ENCODE measurements at places on chromosomes 1 and 21.

- no peak for DNase-seq
Observed at GRCh38 chr1:10489291-10490055, 14.7 kb downstream of the PEX14 start.

DNA sequence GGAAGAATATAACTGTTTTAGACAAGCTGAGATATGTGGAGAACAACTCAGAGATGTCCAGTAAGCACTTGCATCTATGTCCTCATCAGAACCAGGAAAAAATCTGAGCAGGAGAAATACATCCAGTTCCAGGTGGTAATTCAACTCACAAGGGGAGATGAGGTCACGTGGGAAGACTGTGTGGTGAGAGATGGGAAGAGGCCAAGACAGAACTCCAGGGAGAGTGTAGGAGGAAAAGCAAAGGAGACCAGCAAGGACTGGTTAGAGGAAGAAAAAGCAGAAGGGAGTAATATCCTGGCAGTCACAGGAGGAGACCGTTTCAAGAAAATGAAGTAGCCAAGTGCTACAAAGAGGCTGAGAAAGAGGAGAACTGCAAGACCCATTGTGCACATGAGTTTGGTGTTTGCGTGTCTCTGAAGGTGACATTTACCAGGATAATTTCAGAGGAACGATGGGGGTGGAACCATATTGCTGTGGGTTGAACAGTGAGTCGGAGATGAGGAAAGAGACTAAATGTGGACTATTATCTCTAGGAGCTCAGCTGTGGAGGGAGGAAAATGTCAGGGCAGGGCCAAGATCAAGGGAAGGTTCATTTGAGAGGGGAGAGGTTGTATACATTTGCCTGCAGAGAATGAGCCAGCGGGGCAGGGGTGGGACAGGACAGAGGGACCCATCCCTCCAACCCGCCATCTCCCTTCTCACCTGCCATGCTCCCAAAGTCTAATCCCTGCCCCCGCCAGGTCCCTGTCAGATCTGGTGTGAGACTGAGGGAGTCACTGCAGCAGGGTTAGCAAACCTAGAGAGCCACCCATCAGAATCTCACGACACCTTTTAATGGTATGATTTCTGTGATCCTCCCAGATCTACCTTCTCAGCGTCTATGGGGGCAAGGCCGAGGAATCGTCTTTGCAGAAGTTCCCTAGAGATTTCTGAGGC, 24.9 kb downstream of the SUSD4 start:
- no peak for DNase-seq

GRCh38 chr21:37618081-37618480, 251.5 kb downstream of the DYRK1A start:
- no peak for DNase-seq

DNA sequence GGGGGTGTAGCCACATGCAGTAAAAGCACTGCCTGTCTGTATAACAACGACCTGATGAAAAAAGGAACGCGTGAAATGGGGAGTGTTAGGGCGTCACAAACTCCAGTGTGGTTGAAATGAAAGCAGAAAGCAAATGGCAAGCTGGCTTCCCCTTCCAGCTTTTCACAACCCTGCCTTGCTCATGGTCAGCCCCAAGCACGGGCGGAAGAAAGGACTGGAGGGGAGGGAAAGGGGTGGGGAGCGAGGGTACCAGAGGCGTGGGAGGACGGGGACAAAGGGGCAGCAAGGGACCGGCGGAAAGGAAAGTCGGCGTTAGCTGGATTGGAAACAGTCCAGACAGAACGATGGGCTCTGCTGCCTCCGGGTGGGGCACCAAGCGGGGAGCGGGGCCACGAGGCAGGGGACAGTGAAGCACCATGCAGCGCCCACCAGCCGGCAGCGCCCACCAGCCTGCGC, 9.6 kb downstream of the VPS26C start:
- DNase-seq, result peak; percentile 86

DNA sequence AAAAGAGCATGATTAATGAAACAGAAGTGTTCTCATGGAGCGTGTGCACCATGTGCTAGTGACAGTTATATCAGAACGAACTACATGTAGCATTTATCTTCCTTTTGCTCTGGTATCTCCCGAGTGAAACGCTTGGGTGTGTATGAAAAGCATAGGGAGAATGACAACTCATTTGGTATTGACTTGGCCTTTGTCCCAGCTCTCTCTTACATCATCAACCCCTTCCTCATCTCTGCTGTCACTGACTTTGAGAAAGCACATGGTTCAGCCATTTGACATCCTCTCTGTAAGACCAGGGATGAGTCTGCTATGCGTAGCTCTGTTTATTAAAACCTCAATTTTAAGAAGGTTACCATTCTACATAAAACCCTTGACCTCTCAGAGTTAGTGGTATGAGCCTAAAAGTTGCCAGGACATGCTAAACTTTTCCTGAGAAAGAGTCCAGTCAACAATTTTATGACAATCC, 201.0 kb downstream of the NRIP1 start:
- no peak for DNase-seq

DNA sequence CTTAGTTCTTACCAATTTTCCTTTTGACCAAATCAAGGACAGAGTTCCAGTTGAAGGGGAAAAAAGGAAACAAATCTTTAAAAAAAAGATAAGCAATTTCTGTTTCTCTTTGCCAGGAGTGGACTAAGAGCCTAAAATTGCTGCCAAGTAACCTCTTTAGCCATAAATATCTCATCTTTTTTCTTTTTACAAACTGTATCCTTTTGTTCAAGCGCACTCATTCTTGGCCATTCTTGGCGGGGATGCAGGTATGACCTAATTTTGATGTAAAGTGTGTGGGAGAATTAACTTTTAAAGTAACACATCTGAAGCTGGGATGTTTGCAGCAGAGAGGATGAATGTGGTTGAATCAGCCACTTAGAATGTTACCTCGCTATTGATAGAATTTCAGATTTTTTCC, 13.4 kb upstream of the KIF1B start:
- DNase-seq, result no peak

DNA sequence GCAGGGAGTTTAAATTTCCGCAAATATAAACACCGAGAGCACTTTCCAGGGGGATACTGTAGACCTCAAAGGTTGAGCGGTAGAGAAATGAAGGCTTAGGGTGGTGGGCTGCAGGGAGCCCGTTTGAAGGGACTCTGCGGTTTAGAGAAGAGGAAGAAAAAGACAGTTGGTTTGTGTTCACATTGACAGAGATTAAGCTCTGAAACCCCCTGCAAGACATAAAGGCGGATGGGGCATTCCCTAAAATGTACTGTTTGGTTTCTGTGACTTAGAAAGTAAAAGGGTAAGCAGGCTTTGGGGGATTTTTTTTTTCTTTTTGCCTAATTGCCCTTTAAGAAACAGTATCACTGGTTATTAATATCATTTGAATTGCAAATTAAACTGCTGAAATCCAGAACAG, 1.3 kb downstream of the KAZN start:
- DNase-seq, result no peak

DNA sequence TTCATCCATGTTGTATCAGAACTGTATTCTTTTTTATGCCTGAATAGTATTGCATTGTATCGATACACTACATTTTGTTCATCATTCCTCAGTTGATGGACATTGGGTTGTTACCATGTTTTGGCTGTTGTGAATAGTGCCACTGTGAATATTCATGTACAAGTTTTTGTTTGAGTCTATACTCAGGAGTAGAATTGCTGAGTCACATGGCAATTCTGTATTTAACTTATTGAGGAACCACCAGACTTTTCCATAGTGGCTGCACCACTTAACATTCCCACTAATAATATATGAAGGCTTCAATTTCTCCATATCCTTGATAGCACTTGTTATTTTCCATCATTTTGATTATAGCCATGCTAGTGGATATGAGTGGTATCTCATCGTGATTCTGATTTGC, 56.2 kb downstream of the ALG6 start:
- no peak for DNase-seq

GRCh38 chr1:48175116-48175515, 47.4 kb upstream of the SLC5A9 start:
- no peak for DNase-seq

- DNase-seq, result peak; percentile 81
Observed at GRCh38 chr1:100538913-100539835, 1.2 kb downstream of the GPR88 start.

DNA sequence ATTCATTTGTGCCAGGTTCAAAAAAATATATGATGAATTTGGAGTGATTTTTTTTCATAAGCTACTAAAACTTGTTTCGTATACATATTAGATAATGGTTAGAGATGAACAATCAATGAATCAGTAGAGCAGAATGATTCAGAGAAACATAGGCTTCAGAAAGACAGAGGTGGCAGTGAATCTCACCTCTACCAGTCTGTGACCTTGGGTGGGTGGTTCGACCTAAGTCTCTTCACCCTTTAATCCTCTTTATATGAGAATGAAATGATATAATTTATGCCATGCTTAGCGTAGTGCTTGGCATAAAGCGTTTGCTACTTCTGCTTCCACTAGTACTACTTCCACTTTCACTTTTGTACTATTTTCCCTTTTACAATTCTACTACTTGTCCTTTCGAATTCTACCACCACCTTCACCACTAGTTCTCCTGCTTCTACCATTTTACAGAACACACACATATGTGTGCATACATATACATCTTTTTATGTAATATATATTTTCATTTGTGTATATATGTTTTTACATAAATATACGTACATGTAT, 45.1 kb downstream of the FYB2 start:
- no peak for DNase-seq

GRCh38 chr21:33619726-33620125, 21.8 kb downstream of the CRYZL1 start:
- no peak for DNase-seq

GRCh38 chr1:46406881-46407608, 12.9 kb downstream of the FAAH start:
- DNase-seq, result no peak

GRCh38 chr21:16037421-16037955, 307.7 kb downstream of the USP25 start:
- DNase-seq, result no peak
